ENCODE measurements at places on chromosomes 6 and 20. TPM values are rescaled to one million over a fixed set of nuclear protein-coding genes. Genes with fewer than 3 reads are reported as not detected.
A peak's percentile ranks its signal among the peaks of the same experiment; 100 is the strongest.

- no peak for DNase-seq
These were observed 239.8 kb upstream of the SULF2 start for GRCh38 chr20:48025051-48025515.

Gene ABHD16B
- total RNA-seq: not detected

- no peak for DNase-seq
These were observed 903 bp downstream of the SLC4A11 start for GRCh38 chr20:3237958-3238615.

Gene PAK5
- 0.08 TPM for total RNA-seq

GRCh38 chr20:56414842-56415765 is 3.0 kb downstream of the CASS4 start:
- no peak for DNase-seq

Gene MCM3
- total RNA-seq: 7.8 TPM

- peak; percentile 41 for DNase-seq
These were observed 10.5 kb upstream of the PCMTD2 start for GRCh38 chr20:64244870-64245603.

Gene DSE
- total RNA-seq: 11.7 TPM

Gene TMEM74B
- total RNA-seq: 1.2 TPM

- DNase-seq: no peak
These were observed 7.8 kb upstream of the TRIM38 start for GRCh38 chr6:25954756-25955155.

Gene SLPI
- total RNA-seq: 147 TPM

- DNase-seq: no peak
These were observed 41.4 kb downstream of the HLA-F start for GRCh38 chr6:29764422-29765196.

All from left lobe of liver (tissue), 2 donors.